NCI-H1105 (cell line): ENCODE measurements at places on chromosomes 13 and 19.

- no peak for DNase-seq
Measured at GRCh38 chr13:42484386-42484785, 89.6 kb upstream of the TNFSF11 start.

- DNase-seq: peak; percentile 51
Measured at GRCh38 chr13:66886264-66886663, 343.9 kb downstream of the PCDH9 start.

GRCh38 chr13:101486708-101487437, 34.4 kb downstream of the ITGBL1 start:
- DNase-seq: peak; percentile 49

- no peak for DNase-seq
Measured at GRCh38 chr13:73334445-73334844, 275.6 kb downstream of the KLF5 start.
